ENCODE measurements at places on chromosomes 2 and 18. TPM values are rescaled to one million over a fixed set of nuclear protein-coding genes. Genes with fewer than 3 reads are reported as not detected.

The CCDC102B gene
- 5.8 TPM for polyA plus RNA-seq

The KCNG2 gene
- not detected for polyA plus RNA-seq

The PSMA8 gene
- 0.05 TPM for polyA plus RNA-seq

The ABHD1 gene
- 5.1 TPM for polyA plus RNA-seq

The OSR1 gene
- 9.6 TPM for polyA plus RNA-seq

The RAB6C gene
- 0.07 TPM for polyA plus RNA-seq

The KCNJ3 gene
- 32.5 TPM for polyA plus RNA-seq

The IL18R1 gene
- polyA plus RNA-seq, result 2.2 TPM

The CFAP65 gene
- polyA plus RNA-seq, result not detected

The SIX3 gene
- not detected for polyA plus RNA-seq

The C2orf72 gene
- 0.27 TPM for polyA plus RNA-seq

The RUFY4 gene
- polyA plus RNA-seq, result not detected

The RPL31 gene
- 3,971 TPM for polyA plus RNA-seq

The MAP3K19 gene
- polyA plus RNA-seq, result not detected

The SNORC gene
- polyA plus RNA-seq, result 0.59 TPM

The TRPM8 gene
- polyA plus RNA-seq, result not detected

The PARD6G gene
- 2.5 TPM for polyA plus RNA-seq

The GPR155 gene
- polyA plus RNA-seq, result 4.3 TPM
